H1 (cell line): ENCODE measurements at places on chromosomes 3 and 15.

GRCh38 chr3:57152151-57153143, 12.7 kb downstream of the IL17RD start:
- H3K27me3 ChIP-seq: peaks cover 7% of the 10 kb centered on the region
- peaks cover 9% of the 10 kb centered on the region for H3K4me1 ChIP-seq
- no peaks in the 10 kb centered on the region for H3K36me3 ChIP-seq
- H3K4me3 ChIP-seq: no peak overlapping the region

DNA sequence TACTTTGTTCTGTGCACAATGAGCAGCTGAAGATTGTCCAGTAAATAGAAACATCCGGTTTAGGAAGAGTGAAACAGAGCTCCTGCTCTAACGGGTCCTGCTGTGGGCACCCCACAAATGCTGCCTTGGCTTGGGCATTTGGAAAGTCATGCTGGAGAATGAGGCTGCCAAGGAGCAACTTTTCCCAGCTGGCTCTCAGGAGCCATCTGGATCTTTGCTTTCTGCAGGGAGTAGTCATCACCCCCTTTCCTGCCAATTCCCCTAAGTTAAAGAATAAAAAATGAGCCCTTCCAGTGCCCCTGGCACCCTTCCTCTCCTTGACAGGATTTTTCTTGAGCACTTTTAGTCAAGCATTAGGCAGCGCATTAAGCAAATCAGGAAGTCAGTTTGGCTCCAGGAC, 90.0 kb downstream of the FAM43A start:
- peaks cover under 1% of the 10 kb centered on the region; the same call in 1 of the 2 replicates for H3K27me3 ChIP-seq
- no peak overlapping the region for H3K27ac ChIP-seq
- H3K36me3 ChIP-seq: no peaks in the 10 kb centered on the region
- H3K4me1 ChIP-seq: no peaks in the 10 kb centered on the region
- no peak overlapping the region for H3K4me3 ChIP-seq

DNA sequence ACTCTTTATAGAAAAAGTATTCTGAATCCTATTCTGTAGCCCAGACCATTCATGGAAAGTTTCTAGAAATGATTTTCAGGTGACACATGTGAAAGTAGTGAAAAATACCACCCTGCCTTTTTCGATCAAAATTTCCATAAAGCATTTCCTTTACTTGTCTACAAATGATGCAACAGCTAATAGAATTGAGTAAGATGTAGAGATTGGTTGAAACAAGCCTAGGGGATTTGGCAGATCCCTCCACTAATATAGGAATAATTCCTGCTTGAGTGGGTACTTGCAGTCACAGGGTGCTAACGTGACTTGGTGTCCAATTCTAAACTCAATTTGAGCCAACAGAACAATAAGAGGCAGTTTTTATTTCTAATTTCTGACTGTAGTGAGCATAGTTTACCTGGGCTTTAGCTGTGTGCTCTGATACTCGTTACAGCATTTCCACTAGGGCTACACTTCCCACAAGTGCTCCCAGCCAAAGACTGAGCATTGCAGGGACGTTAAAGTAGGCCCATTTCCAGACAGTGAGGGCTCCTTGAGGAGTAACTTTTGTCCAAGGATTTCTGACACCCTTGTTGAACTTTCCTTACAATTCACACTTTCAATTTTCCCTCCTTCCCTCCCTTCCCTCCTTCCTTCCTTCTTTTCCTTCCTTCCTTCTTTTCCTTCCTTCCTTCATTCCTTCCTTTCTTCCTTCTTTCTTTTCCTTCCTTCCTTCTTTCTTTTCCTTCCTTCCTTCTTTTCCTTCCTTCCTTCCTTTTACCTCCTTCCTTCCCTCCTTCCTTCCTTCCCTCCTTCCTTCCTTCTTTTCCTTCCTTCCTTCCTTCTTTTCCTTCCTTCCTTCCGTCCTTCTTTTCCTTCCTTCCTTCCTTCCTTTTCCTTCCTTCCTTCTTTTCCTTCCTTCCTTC, 53.9 kb upstream of the TP63 start:
- H3K27me3 ChIP-seq: no peaks in the 10 kb centered on the region
- no peak overlapping the region for H3K4me3 ChIP-seq
- H3K4me1 ChIP-seq: no peaks in the 10 kb centered on the region
- no peaks in the 10 kb centered on the region for H3K36me3 ChIP-seq
- DNase-seq: no peak
- H3K27ac ChIP-seq: no peak overlapping the region

DNA sequence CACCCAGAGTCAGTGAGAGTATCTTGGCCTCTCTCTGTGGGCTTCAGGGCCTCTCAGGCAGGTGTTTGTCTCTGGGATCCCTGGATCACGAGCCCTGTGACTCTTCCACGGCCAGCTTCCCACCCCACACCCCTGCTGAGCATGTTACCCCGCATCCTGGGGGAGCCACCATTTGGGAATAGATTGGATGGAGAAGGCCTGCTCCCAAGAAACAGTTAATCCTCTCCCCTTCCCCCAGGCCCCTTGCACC, 15.5 kb upstream of the SRP14 start:
- DNase-seq: no peak
- H3K27ac ChIP-seq: no peak overlapping the region
- H3K4me3 ChIP-seq: no peak overlapping the region
- H3K4me1 ChIP-seq: peaks cover 13% of the 10 kb centered on the region
- no peaks in the 10 kb centered on the region for H3K27me3 ChIP-seq

GRCh38 chr15:100929641-100930042, 10.5 kb downstream of the LRRK1 start:
- no peak overlapping the region for H3K27ac ChIP-seq
- no peak for DNase-seq
- no peaks in the 10 kb centered on the region for H3K27me3 ChIP-seq
- peaks cover 4% of the 10 kb centered on the region; the same call in 1 of the 2 replicates for H3K4me1 ChIP-seq
- H3K4me3 ChIP-seq: no peak overlapping the region
